ENCODE measurements at places on chromosomes 7 and 10. TPM values are rescaled to one million over a fixed set of nuclear protein-coding genes. Genes with fewer than 3 reads are reported as not detected.

DNA sequence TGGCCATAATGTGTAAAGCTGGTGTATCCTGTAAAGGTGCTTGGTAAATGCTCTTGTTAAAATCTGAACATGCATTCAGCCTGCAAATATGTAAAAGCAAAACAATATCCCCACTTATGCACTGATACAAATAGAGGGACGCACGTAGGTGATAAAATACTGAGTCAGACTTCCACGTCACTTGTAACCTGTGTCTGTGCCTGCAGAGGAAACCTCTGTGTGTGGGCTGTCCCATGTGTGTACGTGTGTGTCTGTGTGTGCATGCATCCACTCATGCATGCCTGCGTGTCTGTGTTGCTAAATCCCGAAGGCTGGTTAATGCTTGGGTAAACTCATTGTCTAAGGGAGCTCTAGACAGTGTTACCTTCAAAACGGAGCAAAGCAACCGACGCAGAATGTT is 68.9 kb downstream of the KLF6 start:
- DNase-seq = no peak

Gene SPDYE1
- total RNA-seq = not detected

GRCh38 chr7:24504040-24504439 is 69.2 kb upstream of the PALS2 start:
- DNase-seq = no peak

Gene WDR86
- total RNA-seq = 2.8 TPM

DNA sequence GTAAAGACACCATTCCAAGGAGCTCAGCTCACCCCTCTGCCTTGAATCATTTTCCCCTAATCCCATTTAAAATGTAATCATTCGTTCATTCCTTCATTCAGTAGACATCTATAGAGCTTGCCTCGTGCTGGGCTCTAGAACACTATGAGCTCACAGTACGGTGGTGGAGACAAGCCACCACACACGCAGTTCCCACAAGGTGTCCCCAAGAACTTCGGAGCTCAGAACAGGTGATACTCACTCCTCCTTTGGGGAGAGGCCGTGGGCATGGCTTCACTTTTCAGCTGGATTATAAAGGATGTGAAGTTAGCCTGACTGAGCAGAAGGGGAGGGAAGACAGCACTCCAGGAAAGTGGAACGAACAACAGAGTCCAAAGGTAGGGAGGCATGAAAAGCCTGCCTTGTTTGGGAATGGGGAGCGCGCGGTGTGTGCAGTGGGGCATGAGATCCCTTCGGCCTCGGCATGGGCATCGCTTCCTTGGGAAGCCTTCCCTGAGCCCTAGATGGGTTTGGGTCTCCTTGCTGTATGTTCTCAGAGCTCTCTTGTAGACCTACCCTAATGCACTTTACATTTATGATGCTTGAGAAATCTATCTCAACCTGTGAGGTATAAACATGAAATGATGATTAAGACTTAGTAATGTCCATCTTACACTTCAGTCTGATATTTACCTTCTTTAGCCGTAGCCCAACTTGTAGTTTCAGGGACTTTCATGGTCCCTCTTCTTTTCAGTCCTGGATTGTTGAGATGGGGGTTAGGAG is 809 bp upstream of the OGA start:
- no peak for DNase-seq

Gene CYP26C1
- not detected for total RNA-seq

Data from suprapubic skin (tissue), 4 donors.